ENCODE measurements at places on chromosomes 7 and 10.

DNA sequence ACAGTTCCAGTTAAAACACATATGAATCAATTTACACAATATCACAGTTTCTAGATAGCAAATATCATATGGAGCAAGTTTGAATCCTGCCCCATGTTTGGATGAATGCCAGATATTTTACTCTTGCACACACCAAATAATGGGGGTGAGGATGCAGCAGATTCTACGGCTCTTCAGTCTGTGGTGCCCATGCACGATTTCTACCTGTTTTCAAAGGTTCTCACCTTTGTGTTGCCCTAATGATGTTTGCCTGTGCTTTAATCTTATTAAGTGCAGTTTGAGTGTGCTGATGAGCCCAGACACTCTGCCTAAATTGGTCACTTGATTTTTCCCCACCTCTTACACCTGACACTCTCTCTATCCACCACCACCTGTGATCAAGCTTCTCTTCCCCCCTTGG lies 119.6 kb downstream of the NPY start:
- no peak for DNase-seq

DNA sequence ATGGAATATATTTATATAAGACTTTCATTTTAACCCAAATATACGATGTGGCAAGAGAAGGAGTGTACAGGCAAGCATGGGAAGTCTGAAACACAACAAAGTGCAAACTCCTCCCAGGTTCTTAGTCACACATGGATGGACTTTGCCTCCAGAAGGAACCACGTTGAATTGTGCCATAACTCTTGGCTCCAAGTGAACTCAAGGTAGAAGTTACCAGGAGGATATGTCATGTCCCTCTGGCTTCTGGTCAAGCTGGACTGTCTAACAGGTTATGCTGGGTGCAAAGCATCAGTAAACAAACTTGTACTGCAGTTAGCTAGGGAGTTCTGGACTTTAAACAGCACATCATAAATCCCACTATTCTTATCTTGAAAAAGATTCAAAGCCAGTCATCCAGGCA lies 328.3 kb upstream of the TEX47 start:
- DNase-seq = no peak

- DNase-seq = no peak
These were observed 5.7 kb upstream of the NDST2 start for GRCh38 chr10:73816917-73817729.

GRCh38 chr7:141074162-141074991 lies 513 bp downstream of the TMEM178B start:
- DNase-seq = peak; percentile 78

Data from NCI-H1092 treated with DMSO at 0.1 percent for 48 hours (cell line).